ENCODE measurements at places on chromosomes 16 and 17.

- no peak for DNase-seq
Measured at GRCh38 chr17:38897176-38897575, 27.3 kb downstream of the LASP1 start.

GRCh38 chr17:40538936-40539705 is 26.2 kb downstream of the CCR7 start:
- no peak for DNase-seq

DNA sequence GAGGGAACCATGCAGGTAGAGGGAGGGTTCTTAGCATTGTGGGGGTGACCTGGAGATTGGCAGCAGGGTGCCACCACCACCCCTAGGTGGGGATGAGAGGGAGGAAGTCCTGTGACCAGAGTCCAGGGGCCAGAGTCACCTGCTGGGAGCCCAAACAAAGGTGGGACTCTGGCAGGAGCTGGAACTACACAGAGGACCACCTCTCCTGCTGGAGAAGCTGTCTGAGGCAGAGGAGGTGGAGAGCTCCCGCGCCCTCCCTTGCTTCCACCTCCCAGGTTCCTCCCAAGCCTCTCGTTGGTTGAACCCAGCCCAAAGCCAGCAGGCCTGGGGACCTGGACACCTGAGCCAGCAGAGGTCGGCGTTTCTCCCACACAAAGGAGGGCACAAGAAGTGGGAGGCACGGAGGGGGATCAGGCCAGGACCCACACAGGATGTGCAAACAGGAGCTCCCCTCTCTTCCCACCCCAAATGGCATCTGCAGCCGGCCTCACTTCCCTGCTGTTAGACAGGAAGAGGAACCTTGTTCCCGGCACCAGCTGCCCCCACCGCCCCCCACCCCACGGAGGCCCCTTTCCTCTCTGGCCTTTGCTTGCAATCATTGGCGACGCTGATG is 154.6 kb downstream of the SEC14L1 start:
- no peak for DNase-seq

DNA sequence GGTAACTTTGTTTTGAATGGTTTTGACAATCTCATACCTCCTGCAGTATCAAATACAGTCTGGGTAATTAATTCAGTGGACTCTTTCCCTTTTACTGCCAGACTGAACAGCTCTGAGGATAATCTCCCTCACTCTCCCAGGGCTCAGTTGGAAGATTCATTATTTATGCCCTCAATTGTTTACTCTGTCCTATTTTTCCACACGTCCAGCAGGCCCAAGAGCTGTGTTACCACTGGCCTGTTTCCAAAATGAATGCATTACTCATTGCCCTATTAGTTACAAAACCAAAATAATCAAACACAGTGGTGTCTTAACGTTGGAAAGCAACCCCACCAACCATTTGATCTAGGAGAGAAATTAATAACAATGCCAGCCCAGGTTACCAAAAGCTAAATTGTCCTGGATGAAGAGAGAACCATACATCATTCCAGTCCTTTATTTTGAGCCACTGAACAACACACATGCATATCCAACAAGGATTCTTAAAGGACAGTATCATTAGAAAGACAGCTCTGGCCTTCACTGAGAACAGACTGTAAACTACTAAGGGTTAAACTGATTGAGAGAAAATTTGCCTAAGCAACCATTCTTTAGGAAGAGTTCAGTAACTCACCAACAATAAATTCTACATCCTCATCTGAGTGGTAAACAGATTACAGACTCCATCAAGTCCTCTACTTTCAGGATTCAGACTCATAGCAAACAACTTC is 34.5 kb downstream of the FAM222B start:
- DNase-seq, result no peak

DNA sequence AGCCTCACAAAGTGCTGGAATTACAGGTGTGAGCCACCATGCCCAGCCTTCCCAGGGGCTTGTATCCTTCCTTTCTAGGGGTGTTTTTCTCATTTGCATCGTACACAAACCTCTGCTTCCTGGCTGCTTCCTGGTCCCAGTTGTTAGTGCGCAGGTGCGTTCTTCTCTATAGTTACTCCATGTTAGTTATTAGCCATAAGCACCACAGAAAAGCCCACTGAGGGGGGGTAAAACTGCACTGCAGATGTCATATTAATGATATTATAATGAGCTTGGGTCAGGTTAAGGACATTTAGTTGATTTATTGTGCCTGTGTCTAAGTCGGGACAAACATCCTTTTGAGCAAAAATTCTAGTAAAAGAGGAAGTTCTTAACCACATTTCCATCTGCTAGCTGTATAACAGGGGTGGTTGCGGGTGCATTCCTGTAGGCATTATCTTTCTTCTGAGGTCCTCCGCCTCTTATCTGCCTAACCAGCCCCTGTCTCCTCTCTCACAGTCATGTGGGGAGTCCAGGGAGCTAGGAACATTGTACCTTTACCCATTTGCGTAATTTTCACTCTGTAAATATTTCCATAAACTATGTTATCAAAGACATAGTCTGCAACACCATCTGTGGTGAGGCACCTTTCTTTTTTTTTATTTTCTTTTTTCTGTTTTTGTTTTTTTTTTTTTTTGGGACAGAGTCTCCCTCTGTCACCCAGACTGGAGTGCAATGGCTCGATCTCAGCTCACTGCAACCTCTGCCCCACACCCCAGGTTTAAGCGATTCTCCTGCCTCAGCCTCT is 23.6 kb upstream of the ATF7IP2 start:
- DNase-seq, result no peak

DNA sequence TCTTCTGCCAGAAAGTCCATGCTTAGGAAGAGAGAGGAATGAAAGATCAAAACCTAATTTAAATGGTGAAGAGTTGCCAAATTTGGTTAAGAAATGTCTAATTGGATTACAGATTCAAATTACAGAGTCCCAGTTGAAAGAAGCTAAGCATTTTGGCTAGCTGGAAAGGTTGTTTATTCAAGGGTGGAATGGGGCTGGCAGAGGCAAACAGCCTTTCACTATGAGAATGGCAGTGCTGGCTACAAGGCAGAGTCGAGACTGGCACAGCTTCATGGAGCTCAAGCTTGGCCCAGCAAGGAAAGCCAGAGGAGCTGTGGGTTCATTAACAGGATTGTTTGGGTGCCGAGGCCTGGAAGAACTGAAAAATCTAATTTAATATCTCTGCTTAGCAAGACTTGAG is 13.6 kb downstream of the MAP3K3 start:
- DNase-seq, result no peak

- no peak for DNase-seq
Measured at GRCh38 chr17:17412326-17412725, 64.5 kb upstream of the MED9 start.

DNA sequence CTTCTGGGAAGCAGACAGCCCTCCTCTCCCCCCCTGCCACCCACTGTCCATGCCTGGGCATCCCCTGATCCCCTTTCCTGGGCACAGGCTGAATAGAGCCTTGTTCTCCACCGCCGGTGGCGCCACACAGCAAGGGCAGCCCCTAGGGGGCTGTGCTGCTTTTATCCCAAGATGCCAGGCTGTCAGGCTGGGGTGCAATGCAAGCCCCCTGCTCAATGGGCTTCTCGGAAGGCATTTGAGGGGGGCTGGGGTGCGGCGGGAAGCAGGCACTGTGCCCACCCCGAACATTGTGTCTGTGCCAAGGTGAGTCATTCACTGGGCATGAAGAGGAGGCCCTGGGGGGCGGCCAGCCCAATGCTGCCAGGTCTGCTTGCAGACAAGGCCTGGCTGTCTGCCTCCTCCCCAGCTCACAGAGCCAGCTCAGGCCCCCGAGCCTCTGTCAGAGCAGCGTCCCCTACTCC is 1.5 kb upstream of the GFAP start:
- DNase-seq, result no peak

DNA sequence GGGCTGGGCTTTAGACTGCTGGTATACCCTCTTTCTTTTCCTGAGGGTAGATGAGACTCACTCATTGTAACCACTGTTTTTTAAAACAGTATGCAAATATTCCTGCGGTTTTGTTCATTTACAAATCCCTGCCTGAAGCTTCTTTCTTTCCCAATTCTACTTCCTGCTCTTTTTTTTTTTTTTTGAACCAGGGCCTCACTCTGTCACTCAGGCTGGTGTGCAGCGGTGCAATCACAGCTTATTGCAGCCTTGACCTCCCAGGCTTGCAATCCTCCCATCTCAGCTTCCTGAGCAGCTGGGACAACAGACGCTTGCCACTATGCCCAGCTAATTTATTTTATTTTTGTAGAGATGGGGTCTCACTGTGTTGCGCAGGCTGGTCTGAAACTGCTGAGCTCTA is 8.0 kb upstream of the SULT1A1 start:
- DNase-seq, result no peak

- no peak for DNase-seq
Measured at GRCh38 chr16:67668495-67669157, 2.0 kb downstream of the C16orf86 start.

DNA sequence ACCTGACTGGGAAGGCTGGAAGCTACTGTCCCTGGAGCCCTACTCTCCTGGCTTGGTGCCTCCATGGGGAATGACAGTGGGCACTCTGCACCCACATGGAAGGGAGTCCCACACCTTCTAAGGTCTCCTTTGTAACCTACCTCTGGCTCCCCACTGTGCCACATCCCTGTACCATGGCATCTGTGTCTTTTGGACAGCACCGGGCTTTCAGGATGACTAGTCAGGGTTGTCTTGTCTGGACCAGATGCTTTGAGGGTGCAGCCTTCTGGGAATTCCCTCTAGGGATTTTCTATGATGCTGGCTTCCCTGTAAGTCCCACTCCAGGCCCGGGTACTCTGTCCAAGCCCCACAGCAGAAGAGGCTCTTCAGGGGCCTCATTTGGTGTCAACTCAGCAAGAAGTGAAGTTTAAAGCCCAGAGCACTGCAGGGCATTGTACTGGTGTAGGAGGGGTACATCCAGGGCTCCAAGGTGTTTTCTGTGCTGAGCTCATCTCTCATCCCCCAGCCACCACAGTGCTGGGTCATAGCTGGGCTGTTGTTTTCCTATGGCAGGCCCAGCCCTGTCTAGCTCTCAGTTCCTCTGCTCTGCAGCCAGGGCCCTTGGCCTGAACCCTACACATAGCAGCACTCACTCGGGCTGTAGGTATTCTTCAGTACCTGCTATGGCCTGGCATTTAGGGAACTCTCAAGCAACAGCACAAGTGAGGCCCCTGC is 255.3 kb downstream of the CPPED1 start:
- no peak for DNase-seq

DNA sequence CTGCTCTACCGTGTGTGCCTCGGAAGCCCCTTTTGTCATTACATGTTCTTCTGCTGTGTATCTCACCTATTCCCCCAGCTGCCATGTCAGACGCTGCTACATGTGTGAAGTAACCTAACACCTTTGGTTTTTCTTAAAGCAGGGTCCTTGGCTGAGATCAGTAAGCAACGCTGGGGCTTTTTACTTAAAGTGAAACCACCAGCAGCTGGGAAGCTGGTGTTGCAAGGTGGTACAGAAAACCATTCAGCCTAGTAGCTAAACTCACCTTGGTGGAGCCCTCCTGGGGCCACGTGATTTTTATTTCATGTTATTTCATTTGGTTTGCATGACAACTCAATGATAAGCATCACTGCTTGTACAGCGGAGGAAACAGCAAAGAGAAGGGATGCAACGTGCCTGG is 62.6 kb downstream of the PLCG2 start:
- DNase-seq, result no peak

DNA sequence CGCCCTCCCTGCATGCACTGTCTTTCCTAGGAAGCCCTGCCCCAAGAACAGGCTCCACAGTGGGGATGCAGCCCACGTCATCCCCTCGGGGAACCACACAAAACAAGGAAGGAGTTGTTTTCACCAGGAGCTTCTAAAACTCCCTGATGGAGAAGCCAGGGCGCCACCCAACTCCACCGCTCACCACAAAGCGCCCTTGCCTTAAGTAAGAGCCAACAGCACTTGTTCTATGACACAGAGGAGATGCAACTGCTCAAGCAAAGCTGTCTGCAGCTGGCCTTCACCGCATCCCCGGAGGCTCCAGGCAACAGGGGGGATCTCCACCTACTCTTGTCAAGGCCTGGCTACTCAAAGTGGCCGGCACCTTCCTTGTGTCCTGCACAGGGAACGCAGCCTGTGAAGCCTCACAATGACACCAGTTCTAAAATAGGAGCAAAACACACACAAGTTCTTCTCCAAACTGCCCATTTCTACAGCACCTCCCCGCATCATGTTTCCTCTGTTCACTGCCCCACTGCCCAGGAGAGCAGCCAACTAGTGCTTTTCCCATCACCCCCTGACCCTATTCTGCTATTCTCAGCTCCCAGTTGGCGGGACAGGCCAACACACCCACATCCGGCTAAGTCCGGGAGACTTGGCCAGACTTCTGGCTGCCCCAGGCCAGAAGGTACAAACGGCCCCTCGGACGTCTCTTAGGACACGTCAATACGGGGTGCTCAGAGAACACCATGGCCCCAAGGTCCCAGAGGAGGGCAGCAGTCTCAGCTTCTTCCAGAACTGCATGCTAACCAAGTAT is 24.2 kb downstream of the MPG start:
- no peak for DNase-seq

- DNase-seq, result no peak
Measured at GRCh38 chr16:1687427-1688316, 9.6 kb downstream of the JPT2 start.

- no peak for DNase-seq
Measured at GRCh38 chr17:10151667-10152496, 46.5 kb downstream of the GAS7 start.

- DNase-seq, result no peak
Measured at GRCh38 chr16:30620169-30620568, 10.0 kb upstream of the ZNF689 start.

GRCh38 chr16:26019381-26020242 is 327.9 kb downstream of the HS3ST4 start:
- DNase-seq, result no peak

DNA sequence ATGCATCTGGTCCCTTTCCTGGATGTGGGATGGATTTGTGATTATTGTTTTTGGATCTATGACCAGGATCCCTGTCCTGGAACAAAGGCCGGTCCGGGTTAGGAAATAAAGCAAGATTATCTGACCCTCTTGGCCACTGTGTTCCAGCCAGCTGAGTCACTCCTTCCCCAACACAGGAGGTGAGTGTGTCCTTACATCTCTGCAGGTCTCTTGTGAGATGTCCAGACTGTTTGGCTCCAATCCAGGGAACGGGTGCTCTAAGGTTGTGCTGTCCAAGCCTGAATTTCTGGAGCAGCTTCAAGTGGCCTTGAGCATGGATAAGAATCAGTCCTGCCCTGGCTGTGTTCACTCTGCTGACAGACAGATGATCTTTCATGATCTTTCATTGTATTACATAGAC is 136.5 kb upstream of the CCL2 start:
- DNase-seq, result no peak

- no peak for DNase-seq
Measured at GRCh38 chr17:69909389-69909788, 165.6 kb upstream of the KCNJ16 start.

- no peak for DNase-seq
Measured at GRCh38 chr17:81440511-81441244, 45.4 kb downstream of the BAHCC1 start.

- no peak for DNase-seq
Measured at GRCh38 chr16:54389836-54390494, 103.4 kb upstream of the IRX3 start.

Measured in stimulated activated CD4-positive, alpha-beta T cell treated with anti-CD3 and anti-CD28 coated beads, Interleukin-2, amount 100 ng/mL, for 4 hours (primary cell).